ENCODE measurements at places on chromosomes 12 and 14.
A peak's percentile ranks its signal among the peaks of the same experiment; 100 is the strongest.

- DNase-seq = peak; percentile 78
Observed at GRCh38 chr12:106223485-106224354, 24.1 kb downstream of the CKAP4 start.

DNA sequence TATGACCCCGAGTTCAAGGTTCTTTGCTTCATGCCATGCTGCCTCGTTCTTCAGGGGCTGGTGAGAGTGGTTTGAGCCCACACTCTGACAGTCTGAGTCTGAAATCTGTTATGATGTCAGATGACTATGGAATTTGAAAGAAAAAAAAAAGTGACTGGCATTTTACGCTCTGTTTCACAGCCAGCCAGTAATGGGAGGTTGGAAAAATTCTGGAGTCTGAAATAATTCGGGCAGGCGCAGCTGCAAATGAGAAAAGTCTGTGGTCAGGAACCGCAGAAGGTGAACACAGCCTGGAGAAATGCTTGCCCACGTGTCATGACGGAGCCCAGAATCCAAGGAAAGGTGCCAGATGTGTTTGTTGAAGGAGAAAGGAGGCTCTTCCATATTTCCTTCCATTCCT lies 269.8 kb upstream of the PWP1 start:
- DNase-seq = no peak

DNA sequence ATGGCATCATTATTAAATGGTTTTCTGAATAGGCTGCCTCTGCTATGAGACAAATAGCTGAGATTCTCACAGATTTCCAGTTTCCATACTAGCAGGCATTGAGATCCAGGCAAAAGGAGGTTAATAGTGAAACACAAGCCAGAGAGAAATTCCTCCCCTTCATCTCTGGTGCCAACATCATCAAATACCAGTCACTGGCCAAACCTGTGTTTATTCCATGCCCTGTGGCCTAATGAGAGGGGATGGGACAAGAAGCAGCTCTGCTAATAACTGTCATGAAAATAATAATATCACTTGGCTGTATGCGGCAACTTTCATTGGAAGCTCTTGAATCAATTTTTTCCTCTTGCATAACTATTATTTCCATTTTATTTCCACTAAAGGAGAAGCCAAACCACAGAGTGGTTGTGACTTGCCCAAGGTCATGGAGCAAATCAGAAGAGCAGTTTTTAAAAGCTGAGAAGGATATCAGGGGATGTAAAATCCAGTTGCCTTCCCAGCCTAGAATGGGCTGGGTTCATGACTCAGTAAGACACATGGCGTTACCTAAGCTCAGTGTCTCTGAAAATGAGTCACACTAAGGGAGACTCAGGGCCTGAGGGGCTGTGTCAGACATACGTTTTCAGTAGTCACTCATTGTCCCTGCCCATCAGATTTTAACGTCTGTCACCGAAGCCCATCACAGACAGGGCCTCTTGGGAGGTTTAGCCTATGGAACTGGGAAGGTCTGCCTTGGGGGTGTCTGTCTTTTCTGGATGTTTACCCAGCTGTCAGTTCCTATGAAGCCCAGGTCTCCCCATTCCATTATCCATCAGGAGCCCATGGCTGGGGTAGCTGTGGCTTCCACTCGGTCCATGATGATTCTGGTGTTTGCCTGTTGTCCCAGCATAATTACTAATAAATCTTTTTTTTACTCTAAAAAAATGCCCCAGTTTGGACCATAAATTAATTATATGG lies 208.8 kb upstream of the EEA1 start:
- DNase-seq = no peak

- DNase-seq = no peak
Observed at GRCh38 chr12:26374934-26375680, 179.7 kb downstream of the SSPN start.

DNA sequence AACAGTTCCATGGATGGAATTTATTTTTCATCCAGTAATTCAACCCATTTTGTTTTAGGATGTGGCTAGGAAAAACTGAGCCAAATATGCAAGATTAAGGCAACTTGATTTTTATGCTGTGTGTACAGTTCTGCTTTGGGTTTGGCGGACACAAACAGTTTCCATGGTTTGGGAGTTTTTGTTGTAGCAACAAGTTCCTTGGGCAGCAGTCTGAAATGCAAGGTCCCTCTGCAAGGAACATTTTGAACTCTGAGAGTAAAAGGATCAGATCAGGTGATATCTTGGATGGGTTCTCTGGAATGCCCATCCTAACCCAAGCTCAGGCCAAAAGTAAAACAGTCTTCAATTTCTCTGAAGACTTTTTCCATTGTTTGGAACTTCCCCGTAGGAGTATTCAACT lies 161.2 kb downstream of the TMX1 start:
- DNase-seq = no peak

- DNase-seq = no peak
Observed at GRCh38 chr12:11846488-11846887, 197.0 kb downstream of the ETV6 start.

DNA sequence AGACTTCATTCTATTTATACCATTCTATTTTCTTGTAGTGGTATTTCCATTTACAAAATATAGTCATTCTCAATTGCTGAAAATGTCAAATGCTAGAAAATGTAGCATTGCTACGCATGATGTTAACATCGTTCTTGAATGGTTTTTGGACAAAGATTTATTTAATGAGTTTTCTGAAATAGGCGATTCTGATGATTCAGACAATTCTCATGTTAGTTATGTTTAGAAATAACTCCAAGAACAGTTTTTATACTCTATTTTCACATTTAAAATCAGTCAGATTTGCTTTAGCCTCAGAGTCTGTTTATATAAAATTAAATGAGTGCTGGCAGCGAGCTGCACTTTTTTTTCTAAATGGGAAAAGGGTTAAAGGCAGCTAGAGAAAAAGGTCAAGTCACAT lies 414.8 kb upstream of the MGAT4C start:
- no peak for DNase-seq

GRCh38 chr12:125738211-125738610 lies 673.0 kb downstream of the AACS start:
- DNase-seq = no peak

DNA sequence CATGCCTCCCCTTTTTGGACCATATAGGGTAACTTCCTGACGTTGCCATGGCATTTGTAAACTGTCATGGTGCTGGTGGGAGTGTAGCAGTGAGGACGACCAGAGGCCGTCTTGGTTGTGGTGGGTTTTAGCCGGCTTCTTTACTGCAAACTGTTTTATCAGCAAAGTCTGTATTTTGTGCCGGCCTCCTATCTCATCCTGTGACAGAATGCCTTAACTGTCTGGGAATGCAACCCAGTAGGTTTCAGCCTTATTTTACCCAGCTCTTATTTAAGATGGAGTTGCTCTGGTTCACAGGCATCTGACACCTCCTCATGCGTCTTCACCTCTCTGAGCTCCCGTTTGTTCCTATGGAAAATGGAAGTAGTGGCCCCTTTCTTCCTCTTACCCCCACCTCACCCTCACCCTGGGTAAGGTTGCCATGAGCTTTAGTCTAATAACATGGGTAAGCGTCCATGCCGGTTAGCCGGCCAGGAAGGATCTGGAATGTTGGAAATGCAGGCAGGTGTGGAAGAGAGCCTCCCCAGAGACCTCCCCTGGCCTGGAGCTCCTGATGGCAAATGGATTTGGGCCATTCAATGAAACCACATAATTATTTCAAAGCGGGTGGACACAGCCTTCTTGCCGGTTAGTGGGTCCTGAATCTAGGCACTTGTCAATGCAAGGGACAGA lies 18.6 kb downstream of the HHIPL1 start:
- no peak for DNase-seq

DNA sequence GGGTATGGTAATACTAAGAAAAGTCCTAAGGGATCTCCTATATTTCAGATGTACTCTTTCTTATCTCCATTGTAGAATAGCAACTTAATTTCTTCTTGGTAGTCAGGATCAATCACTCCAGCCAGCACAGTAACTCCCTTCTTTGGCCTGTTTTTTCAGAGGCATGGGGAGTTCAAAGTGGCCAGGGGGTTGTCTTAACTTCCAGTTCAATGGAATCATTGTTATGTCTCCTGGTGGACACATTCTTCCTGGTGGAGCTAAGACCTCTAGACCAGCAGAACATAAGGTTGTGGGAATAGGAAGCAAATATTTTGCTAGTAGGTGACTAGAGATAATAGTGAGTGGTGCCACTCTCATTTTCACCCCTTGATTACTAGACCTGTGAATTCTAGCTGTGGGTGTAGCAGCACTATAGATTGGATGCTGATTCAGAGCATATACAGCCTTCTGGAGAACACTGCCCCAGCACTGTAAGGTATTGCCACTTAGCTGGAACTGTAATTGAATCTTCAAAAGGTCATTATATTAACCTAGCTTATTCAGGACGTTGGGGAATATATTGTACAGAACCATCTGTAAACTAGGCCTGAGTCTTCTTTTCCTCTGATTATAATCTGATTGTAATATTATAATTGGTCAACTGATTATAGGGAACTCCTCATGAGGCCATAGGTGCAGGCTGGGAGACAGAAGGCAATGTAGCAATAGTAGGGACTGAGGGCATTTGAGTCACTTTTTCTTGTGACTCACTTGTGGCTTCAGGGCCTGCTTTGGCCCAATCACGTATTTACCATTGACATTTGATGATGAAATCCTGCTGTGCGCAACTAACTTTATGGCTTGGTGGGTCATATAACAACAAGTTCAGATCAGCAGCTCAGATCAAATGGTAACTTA lies 60.2 kb upstream of the ATP2B1 start:
- peak; percentile 14 for DNase-seq

GRCh38 chr14:84704601-84705000 lies 825.3 kb upstream of the FLRT2 start:
- DNase-seq = no peak

- DNase-seq = no peak
Observed at GRCh38 chr12:39581592-39581991, 38.0 kb downstream of the ABCD2 start.

DNA sequence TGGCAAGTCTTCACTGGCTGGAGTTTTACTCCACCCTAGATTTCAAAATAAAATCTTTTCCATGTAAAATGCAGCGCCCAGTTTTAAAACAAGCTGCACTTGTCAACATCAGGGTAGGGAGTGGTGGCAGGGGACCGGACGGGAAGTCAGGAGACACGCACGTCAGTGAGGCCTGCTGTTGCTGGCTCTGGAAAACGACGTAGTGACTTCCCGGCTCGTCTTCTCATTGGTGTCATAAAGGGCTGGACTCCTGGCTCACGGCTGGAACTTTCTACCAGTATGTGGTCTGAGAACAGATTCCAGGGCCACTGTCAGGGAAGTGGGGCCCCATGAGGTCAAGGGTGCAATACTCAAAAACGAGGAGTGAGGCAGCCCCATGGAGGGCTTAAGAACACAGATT lies 64.2 kb upstream of the FOXN3 start:
- DNase-seq = no peak

GRCh38 chr14:77114609-77115008 lies 16.6 kb downstream of the CIPC start:
- DNase-seq = no peak

DNA sequence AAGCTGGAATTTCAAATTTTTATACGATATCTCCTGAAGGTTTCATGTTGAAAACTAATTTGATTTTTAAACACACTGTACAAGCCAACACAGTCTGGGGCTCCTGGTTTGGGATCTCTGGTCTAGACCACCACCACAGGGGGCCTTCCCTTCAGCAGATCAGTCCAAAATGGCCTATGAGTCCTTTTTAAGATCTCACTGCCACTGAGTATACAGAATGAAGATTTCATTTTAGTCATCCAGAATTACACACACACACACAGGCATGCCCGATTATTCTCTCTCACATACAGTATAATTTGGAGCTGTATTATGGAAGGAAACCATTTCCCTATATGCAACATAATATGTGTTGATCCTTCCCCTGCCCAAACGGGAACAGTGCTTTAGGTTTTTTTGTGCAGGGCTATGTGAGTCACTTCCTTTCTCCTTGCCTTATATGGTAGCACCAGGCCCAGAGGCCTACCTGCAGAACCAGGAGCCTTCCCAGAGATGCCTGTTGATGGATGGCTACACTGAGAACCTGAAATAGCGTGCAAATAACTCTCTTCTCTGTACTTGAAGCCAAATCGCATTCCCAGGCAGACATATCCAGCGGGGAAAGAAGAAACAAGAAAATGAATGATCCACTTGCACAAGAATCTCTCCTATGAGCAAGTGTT lies 28.1 kb upstream of the WNK1 start:
- peak; percentile 47 for DNase-seq

DNA sequence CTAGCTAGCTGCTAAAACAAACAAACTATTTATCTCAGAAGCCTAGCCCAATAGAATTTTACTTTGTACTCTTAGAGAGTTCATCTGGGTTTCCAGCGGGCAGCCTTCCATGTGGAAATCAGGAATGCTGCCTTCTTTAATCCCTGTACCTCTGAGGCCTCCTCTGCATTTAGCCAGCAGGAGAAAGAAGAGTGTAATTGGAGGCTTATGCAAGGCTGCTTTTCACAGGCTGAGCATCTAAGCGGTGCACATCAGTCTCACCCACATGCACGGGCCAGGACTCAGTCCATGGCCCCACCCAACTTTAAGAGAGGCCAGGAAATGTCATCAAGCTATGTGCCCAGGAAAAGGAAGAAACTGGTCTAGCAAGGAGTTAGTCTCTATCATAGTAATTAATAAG lies 14.0 kb upstream of the PTGDR start:
- DNase-seq = no peak

- DNase-seq = no peak
Observed at GRCh38 chr14:64574371-64575107, 24.8 kb downstream of the PPP1R36 start.

- DNase-seq = no peak
Observed at GRCh38 chr12:63525831-63526230, 142.5 kb downstream of the DPY19L2 start.

DNA sequence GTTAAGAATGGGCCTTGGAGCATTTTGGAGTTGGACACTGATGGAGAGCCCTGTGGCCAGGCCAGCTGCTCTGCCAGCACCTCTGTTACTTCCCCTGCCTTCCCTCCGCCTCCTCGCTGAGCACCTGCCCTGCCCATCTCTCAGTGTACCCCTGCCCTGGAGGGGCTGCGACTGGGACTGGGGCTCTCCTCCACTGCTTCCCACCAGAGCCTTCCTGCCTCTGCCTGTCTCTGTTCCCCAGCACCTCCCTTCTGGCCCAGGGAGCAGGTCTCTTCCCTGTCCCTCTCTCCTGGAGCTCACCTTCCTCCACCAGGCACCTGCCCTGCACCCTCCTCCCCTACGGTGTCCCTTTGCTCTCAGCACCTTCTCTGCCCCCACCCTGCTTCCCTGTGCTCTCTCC lies 62.1 kb downstream of the WDR20 start:
- no peak for DNase-seq

- no peak for DNase-seq
Observed at GRCh38 chr14:90561920-90562319, 165.1 kb downstream of the CALM1 start.

DNA sequence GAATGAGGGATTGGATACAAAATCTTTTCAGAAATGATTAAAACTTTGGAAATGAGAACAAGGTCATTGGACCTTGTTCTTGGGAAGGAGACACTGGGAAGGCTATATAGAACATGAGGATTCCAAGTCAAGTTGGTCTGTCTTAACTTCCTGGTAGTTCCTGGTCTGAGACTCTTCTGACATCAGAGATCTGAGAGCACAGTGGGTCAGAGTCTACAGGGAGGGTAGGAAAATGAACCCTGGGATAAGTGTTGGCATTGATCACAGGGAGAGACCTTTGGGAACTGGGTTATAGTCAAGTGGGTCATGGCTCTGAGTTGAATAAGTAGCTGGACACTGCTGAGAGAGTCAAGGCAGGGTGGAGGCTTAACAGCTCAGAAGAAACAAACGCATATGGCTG lies 17.3 kb upstream of the KCNA1 start:
- no peak for DNase-seq

GRCh38 chr12:45327823-45328383 lies 112.0 kb downstream of the ANO6 start:
- no peak for DNase-seq

All from CD4-positive, alpha-beta T cell treated with Interleukin-10 for 1 hour (primary cell).